Testis (tissue), 5 donors: ENCODE measurements at places on chromosomes 16 and 17. TPM values are rescaled to one million over a fixed set of nuclear protein-coding genes. Genes with fewer than 3 reads are reported as not detected.

The CANT1 gene
- total RNA-seq, result 60.6 TPM

The XYLT1 gene
- total RNA-seq, result 13.6 TPM

The GID4 gene
- 28.6 TPM for total RNA-seq

The ACADVL gene
- 458 TPM for total RNA-seq

The KCNJ2 gene
- total RNA-seq, result 0.79 TPM

The POLR3K gene
- total RNA-seq, result 3.0 TPM

The ZPBP2 gene
- total RNA-seq, result 45.1 TPM

The PIRT gene
- 0.08 TPM for total RNA-seq

The TMEM107 gene
- total RNA-seq, result 23.2 TPM

The CPNE2 gene
- total RNA-seq, result 25.2 TPM

The NXPH3 gene
- total RNA-seq, result 4.1 TPM

The ADGRG3 gene
- total RNA-seq, result 0.37 TPM

The CCR7 gene
- 0.87 TPM for total RNA-seq

The PRR29 gene
- 8.6 TPM for total RNA-seq

The IGFALS gene
- 6.7 TPM for total RNA-seq
